Camera-type eye (tissue), 1 donor: ENCODE measurements at places on chromosomes 4 and X. TPM values are rescaled to one million over a fixed set of nuclear protein-coding genes. Genes with fewer than 3 reads are reported as not detected.

The NAA15 gene
- total RNA-seq = 67.6 TPM

The TLR3 gene
- 2.7 TPM for total RNA-seq

The TGIF2LX gene
- total RNA-seq = not detected

The CENPE gene
- total RNA-seq = 8.0 TPM

The UGT2B15 gene
- total RNA-seq = not detected

The NUDT9 gene
- total RNA-seq = 34.5 TPM

The BST1 gene
- total RNA-seq = 4.9 TPM

The MSANTD1 gene
- total RNA-seq = 1.3 TPM

The XG gene
- 5.5 TPM for total RNA-seq

The HTN3 gene
- not detected for total RNA-seq

The HS6ST2 gene
- total RNA-seq = 5.7 TPM

The SOWAHB gene
- total RNA-seq = 1.3 TPM

The RASL11B gene
- 11.5 TPM for total RNA-seq

The ZNF518B gene
- 79.4 TPM for total RNA-seq

The RAB33B gene
- 23.4 TPM for total RNA-seq

The STS gene
- 7.8 TPM for total RNA-seq

The FAM47E gene
- total RNA-seq = 6.7 TPM

The UNC5C gene
- 17.3 TPM for total RNA-seq

The TNIP3 gene
- total RNA-seq = 0.93 TPM

The STBD1 gene
- 6.3 TPM for total RNA-seq

The STPG2 gene
- total RNA-seq = 1.2 TPM

The ARMCX5 gene
- total RNA-seq = 33.7 TPM

The RNF175 gene
- 9.8 TPM for total RNA-seq

The PPP1R2C gene
- not detected for total RNA-seq

The TIGD4 gene
- total RNA-seq = 9.6 TPM

The SSX4 gene
- total RNA-seq = not detected
